ENCODE measurements at places on chromosomes 5 and 9.
A peak's percentile ranks its signal among the peaks of the same experiment; 100 is the strongest.

GRCh38 chr9:93585695-93586094 is 9.3 kb downstream of the PHF2 start:
- no peak for DNase-seq

DNA sequence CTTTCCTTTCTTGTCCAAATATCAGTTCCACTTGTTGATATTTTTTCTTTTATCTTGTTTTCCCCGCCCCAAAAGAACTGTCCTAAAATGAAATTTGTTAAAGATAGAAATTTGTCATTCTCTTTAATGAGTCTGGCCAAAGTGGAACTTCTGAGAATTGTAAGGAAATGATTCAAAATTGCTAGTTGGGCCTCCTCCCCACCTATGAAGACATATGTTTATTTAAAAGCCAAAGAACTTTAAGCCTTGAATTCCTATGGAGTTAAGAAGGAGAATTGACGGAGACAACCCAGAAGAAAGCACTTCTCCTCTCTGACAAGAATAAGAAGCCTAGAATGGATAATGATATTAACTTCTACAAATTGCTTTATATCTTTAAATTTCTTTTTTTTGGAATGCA is 59.1 kb upstream of the ALDH1A1 start:
- no peak for DNase-seq

- DNase-seq = no peak
Measured at GRCh38 chr5:138752341-138752950, 779 bp upstream of the CTNNA1 start.

DNA sequence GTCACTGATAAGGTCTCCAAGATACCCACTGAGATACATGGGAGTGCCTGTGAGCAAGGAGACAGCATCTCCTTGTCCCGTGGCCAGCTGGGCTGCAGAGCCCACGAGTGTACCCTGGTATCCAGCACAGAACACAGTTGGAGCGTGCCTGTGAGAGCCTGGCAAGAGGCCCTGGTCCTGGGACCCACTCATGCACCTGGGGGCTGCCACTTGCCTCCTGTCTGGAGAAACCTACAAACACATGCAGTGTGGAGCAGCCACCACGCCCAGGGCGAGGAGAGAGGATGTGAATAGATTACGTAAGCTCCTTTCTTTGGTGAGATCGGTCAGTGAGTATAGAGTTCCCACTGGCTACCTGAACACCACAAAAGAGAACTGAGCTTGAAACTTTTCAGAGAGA is 88.3 kb downstream of the CTNND2 start:
- DNase-seq = no peak

DNA sequence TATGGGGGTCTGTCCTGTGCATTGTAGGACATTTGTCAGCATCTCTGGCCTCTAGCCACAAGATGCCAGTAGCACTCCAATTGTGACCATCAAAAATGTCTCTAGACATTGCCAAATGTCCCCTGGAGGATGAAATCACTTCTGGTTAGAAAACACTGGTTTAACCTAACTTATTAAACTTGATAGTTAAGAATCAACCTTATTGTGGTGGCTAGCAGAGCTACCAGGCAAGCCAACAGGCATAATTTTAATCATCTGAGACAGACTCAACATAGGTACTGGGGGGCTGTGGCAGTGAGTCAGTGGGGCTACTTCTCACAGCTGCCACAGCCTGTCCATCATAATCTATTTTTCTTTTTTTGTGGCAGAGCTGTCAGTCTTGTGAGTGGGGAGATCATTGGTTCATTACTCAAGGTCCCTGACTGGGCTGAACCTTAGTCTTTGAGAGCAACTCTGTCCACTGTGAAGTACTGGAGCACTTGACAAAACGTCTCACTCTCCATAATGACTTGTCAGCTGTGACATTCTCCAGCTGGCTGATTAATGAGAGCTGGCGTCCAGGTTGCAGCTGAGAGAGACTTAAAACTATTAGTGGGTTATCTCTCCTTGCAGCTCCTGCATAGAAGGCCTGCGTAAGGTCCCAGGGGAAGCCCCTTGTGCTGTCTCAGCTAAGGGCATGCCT is 107.9 kb downstream of the DCP2 start:
- no peak for DNase-seq

DNA sequence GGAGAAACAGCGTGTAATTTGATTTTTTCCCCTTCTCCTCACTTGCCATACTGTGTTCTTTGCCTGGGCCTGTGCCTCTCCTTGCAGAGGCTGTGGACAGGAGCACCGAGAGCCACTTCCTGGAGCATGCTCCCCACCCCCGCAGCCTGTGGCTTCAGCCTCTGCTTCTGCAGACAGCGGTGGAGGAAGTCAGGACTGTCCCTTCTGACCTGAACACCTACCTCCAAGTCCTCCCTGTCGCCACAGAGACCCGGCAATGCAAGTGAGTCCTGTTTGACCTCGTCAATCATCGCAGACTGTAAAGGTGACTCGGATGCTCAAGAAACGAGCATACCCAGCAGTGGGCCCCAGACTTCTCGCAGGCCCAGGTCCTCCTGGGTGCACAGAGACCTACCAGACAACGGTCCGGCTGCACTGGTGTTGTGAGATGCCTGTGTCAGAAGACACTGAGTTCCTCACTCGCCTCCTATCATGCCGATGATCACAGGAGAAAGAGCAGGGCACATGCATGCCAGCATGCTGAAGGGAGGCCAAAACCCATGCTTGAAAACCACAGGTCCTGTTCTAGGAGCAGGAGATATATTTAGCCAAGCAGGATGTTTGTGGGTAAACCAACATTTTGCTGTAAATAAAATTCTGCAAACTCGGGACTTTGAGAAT is 198.8 kb downstream of the AUH start:
- peak; percentile 63 for DNase-seq

DNA sequence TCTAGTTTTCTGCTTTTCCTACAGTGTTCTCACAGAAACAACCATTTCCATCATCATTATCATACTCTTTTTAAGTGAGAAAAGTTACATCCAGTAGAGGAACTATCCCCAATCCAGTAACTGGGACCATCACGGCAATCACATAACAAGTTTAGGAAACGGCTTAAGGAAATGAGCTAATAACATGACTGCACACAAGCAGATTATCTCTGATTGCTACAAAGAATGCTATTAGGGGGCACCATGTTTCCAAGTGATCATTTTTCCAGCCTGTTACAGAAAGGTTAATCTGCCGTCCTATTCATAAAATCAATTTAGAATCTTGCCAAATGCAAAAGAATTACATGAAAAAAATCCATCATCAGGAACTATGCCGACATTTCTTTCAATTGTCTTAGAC is 94.6 kb downstream of the EFNA5 start:
- DNase-seq = no peak

- peak; percentile 87 for DNase-seq
Measured at GRCh38 chr9:123338710-123339665, 17.0 kb upstream of the CRB2 start.

DNA sequence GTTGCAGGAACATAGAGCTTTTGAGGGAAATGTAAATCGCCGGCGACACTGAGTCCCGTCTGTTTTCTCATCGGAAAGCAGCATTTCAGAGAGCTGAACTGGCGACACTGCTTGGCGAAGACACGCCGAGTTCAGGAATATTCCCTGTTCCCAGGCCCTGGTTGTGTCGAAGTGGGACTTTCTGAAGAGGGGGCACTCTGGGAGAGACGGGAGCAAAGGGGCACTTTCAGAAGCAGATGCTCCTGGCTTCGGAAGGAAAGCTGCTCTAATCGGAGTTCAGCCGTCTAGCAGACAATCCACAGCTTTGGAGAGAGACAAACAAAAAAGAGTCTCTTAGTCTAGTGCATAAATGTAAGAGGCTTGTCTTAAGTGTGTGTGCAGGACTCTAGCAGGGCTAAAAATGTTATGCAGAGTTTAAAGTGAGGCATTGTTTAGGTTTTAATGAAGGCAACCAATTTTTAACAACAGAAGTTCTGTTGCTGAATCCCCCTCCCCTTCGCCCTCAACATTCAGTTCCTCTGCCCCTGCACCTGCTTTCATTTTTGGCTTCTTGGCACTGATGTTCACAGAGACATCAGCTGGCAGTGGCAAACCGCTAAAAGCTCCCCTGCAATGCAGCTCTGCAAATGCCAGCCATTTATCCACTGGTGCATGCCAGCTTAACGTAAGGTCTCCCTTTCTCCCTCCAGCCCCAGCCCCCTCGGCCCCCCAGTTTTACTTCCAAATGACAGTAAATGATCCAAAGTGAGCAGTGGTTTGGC is 289.5 kb upstream of the MPDZ start:
- no peak for DNase-seq

DNA sequence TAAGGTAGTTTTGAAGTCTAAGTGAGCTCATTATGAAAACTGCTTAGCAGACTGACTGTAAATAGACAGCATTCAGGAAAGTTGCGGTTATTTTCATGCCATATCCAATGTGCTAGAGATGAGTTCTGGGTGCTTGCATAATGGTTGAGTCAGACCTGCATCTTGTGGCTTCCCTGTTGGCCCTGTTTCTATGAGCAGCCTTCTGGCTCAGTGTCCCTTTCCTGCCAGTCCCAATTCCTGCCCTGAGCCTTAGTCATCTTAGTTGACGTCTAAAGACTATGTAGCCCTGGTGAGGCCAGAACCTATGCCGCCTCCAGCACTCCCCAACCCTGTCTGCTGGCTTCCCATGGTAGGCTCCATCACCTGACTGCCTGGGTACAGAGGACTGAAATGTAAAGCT is 76.3 kb upstream of the TNFSF8 start:
- DNase-seq = no peak

GRCh38 chr9:6904371-6904770 is 146.6 kb downstream of the KDM4C start:
- no peak for DNase-seq

DNA sequence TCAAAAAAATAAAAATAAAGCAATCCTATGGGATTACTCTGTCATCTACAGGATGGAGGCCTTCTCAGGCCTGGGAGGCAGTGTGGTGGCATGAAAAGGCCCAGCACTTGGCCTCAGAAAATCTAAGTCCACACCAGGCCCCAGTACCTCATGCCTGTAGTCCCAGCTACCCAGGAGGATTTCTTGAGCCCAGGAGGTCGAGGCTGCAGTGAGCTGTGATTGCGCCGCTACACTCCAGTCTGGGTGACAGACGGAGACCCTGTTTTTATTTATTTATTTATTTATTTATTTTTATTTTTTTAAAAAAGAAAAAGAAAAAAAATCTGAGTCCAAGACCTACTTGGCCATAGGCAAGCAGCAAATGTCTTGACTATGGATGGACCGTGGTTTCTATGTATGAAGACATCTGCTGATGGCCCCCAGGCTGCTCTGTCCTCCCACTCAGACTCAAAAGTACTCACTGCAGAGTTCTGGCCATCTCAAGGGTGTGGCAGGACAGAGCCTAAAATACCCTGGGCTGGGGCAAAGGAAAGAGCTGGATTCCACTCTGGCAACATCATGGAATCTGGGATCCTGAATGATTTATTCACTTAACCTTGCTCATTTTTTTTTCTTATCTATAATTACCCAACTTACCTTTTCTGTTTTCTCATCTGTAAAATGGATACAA is 55.0 kb downstream of the ARHGEF37 start:
- no peak for DNase-seq

- DNase-seq = no peak
Measured at GRCh38 chr9:132864691-132865090, 13.4 kb downstream of the AK8 start.

DNA sequence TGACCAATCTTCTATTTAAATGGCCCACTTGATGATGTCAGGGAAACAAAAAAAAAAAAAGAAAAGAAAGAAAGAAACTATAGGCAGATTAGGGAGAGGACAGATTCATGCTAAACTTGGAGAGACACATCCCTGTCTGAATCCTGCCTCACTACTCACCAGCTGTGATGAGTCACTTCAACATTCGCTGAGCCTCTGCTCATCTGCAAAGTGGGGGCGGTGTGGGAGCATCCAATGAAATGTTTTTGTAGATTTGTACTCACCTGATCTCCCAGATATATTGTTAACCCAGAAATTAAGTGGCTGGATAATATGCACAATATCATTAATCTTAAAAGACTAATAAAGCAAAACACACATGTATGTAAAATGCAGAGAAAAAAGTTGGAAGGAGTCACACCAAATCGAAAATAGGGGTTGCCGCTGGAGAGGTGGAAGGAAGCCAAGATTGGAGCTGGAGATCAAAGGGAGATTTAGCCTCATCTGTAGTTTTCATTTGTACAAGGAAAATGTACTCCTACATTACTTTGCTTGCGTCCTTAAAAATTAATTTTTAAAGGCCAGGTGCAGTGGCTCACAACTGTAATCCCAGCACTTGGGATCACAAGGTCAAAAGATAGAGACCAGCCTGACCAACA is 17.0 kb upstream of the ERGIC1 start:
- DNase-seq = no peak

DNA sequence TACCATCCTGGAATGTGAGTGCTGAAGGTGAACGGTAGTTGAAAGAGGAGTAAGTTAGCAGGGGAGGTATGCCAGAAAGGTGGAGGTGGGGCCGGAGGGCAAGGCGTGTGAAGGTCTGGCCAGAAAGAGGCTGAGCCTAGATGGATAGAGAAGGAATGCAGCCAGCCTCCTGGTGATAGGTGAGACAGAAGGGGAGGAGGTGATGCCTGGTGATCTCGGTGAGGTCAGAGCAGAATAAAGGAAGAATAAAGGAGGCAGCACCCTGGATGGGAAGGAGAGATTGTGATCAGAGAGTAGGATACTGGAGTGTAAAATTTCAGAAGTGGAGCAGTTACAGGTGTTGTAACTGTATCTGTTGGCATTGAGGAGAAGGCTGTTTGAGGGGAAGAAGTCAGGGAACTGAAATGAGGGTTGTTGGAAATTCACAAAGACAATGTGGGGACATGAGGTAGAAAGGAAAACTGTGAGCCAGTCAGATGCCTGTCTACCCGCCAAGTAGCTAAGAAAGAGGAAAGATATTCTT is 2.0 kb downstream of the GNG10 start:
- no peak for DNase-seq

GRCh38 chr9:135949501-135950134 is 11.6 kb downstream of the UBAC1 start:
- no peak for DNase-seq

DNA sequence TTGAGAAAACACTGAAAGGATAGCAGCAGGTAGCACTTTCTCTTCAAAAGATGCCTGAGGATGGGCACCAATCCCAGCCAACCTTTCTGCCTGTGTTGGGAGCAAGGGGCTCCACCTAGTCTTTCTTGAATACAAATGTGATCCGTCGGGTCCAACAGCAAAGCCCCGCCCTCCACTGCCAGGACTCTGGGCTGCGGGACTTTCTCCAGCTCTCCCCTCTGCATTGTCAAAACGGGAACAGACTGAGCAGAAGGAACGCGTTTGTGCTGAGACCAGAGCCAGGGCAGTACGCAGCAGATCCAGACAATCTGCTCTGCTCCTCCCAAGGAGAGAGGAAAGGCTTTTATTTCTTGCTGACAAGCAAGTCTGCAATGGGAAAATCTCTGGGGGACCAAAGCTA is 139.7 kb downstream of the SEC61B start:
- DNase-seq = no peak

GRCh38 chr9:126586236-126586635 is 27.5 kb upstream of the LMX1B start:
- DNase-seq = no peak

GRCh38 chr5:172910828-172911627 is 48.2 kb upstream of the RPL26L1 start:
- DNase-seq = peak; percentile 6

DNA sequence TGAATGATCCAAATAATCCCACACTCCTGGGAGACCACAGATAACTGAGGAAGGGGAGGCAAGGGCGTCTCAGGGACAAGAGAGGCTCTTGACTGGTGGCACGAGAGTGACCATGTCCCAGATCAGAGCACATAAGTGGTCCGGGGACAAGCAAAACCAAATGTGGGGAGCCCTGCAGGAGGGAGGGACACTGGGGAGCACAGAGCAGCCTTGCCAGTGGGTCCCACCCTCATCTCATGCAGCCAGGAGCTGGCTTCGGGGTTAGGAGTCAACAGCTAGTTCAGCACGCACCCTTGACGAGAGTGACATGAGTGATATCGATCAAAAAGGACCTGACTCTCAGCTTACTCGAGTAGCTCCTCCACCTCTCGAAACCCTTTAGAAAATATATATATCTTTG is 16.5 kb upstream of the UBE2QL1 start:
- DNase-seq = no peak

Measured in GDM1 (cell line).